ENCODE measurements at places on chromosomes 1 and 21.

- DNase-seq = no peak
These were observed 160.9 kb downstream of the GPATCH2 start for GRCh38 chr1:217469983-217470382.

DNA sequence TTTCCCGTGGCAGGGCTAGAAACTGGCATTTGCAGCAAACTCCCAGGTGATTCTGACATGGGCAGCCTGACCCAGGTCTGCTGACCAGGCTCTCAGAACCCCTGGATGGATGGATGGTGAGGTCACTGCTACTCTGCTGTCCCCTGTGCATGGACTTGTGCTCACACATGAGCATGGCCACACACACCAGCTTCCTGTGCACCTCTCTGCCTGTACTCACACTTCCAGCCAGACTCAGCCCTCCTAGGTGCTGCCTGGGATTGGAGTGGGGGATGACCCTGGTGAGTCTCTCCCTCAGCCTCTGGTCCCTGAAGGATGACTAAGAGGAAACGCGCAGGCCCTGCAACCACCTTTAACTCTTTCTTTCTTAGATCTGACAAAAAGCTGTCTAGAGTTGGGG, 361.1 kb downstream of the HHAT start:
- DNase-seq = no peak

- no peak for DNase-seq
These were observed 23.3 kb downstream of the FTCD start for GRCh38 chr21:46131838-46132651.

GRCh38 chr1:222861062-222861461, 46.2 kb downstream of the DISP1 start:
- no peak for DNase-seq

DNA sequence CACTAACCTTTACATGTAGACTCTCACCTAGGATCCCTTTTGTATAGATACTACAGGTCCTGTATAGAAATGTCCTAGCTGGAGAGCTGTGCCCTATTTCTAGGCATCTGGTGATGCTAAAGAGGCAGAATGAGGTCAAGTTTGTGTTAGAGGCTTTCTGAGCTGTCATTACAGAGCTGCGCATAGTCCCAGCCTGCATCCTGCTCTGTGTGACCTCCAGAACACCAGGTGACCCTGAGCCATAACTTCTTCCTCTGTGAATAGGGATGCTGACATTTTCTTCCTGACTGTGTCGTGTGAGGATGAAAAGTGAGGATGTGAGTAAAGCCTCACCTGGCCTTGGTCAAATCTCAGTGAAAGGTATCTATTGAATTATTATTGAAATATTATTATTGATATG, 66.3 kb downstream of the GLUL start:
- no peak for DNase-seq

DNA sequence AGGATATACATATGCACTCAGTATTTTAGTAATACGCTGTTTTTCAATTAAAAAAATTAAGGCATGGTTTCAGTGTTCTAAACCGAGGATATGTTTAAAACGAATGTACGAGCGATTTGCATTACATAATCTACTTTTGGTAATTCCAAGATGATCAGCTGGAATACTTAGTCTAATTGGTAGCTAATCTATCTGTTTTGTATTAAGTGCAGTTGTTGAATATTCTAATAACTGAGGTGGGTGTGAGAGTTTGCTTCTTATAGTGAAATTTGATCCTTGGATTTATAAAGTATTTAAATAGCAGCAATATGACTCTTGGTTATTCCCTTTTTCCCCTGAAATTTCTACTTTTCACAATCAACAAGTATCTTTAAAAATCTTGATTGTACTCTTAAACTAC, 1.3 kb downstream of the RNF2 start:
- DNase-seq = no peak

GRCh38 chr1:162224267-162224666, 152.4 kb downstream of the SPATA46 start:
- DNase-seq = no peak

- DNase-seq = no peak
These were observed 261.7 kb downstream of the NPHP4 start for GRCh38 chr1:5730272-5731109.

GRCh38 chr1:78279051-78279450, 211.7 kb upstream of the PTGFR start:
- no peak for DNase-seq

- no peak for DNase-seq
These were observed 49.9 kb upstream of the ITPKB start for GRCh38 chr1:226788965-226789364.

GRCh38 chr1:103582464-103582863, 11.1 kb downstream of the AMY2B start:
- no peak for DNase-seq

DNA sequence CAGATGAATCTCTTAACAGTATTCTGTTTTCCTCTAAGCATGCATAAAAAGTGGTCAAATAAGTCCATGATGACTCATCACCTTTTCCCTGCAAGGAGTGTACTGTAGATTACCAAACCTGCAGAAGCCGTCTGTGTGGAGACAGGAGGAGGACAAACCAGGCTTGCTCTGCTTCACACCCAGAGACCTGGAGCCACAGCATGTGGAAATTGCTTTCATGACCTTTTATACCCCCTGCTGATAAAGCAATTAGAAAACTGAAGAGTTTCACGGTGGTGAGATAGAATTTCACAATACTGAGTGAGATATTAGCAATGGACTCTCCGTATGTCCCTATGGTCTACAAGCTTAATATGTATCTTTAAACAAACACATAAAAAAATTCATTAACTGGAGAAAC, 9.4 kb downstream of the CORT start:
- no peak for DNase-seq

- no peak for DNase-seq
These were observed 10.1 kb upstream of the PLA2G5 start for GRCh38 chr1:20059847-20060246.

DNA sequence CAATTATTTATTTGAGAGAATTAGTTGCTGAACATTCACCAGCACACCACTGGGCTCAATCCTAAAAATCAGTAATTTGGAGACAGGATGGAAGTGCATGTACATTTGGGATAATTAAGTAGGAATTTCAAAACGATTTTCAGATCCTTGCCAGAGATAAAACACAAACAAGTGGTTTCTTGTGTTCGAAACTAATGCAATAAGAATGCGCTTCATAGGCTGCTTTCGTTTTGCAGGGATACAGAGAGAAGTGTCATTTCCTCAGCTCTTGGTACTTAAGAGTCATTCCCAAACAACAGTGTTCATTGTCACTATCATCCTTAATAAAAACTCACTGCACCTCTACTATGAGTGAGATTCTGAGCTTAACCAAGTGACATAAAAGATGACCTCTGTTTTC, 20.6 kb upstream of the USP24 start:
- no peak for DNase-seq

- DNase-seq = no peak
These were observed 8.8 kb upstream of the AHDC1 start for GRCh38 chr1:27612718-27613117.

DNA sequence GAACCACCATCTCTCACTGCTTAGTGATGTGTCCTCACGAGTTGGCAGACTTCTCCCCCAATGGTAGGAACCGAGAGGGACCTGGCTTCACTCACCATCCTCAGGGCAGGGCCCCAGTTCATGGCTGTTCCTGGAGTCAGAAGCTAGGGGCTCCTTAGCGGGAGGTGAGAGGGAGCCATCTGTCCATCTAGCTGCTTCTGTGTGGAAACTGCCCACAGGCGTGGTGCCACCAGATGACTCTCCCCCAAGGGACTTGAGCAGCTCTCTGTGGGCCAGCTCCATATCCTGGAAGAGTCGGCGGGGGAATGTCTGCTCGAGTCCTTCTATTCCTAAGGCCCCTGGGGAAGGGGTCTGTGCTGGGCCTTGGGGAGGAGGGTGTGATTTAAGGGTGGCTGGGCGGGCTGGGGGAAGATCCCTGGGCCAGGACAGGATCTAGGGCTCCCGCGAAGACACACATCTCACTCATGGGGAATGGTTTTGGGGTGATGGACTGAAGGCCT, 16.3 kb downstream of the LRRC71 start:
- no peak for DNase-seq

GRCh38 chr1:64575881-64576676, 106.2 kb downstream of the CACHD1 start:
- DNase-seq = no peak

- DNase-seq = no peak
These were observed 6.6 kb downstream of the CLEC20A start for GRCh38 chr1:178490136-178490535.

- no peak for DNase-seq
These were observed 13.5 kb upstream of the TNFRSF8 start for GRCh38 chr1:12049616-12050015.

DNA sequence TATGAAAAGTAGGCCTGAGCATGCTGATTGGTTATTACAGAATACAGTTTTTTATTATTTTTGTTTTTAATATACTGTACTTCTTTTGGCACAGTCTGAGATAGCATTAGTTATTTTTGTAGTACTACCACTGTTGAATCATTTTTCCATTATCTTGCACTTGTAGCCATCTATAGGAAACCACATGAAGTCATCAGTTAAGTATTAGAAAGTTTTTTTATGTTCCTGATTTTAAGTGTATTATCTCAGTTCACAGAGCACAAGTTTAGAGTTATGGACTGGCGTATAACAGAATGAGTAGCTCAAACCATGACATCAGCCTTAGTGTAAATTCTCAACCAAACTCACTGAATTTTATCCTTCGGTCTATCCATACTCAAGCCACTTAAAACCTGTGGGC, 22.8 kb downstream of the DHX9 start:
- no peak for DNase-seq

DNA sequence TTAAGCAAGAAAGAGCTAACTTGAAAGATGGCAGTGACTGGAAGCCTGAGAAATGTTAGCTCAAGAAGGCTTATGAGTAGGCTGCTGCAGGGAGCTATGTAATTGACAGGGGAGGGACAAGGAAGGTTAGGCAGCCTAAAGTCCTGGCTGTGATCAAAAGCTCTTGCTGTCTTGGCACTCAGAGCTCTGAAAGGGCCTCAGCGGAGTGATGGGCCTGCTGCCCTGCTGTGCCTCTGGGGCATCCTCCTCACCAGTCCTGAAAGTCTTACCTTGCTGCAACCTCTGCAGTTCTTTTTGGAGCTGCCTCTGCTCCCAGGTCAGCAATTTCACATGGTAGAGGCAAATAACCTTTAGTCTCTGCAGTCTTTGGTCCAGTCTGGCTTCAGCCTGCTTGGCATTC, 1.8 kb downstream of the CCDC190 start:
- DNase-seq = no peak

DNA sequence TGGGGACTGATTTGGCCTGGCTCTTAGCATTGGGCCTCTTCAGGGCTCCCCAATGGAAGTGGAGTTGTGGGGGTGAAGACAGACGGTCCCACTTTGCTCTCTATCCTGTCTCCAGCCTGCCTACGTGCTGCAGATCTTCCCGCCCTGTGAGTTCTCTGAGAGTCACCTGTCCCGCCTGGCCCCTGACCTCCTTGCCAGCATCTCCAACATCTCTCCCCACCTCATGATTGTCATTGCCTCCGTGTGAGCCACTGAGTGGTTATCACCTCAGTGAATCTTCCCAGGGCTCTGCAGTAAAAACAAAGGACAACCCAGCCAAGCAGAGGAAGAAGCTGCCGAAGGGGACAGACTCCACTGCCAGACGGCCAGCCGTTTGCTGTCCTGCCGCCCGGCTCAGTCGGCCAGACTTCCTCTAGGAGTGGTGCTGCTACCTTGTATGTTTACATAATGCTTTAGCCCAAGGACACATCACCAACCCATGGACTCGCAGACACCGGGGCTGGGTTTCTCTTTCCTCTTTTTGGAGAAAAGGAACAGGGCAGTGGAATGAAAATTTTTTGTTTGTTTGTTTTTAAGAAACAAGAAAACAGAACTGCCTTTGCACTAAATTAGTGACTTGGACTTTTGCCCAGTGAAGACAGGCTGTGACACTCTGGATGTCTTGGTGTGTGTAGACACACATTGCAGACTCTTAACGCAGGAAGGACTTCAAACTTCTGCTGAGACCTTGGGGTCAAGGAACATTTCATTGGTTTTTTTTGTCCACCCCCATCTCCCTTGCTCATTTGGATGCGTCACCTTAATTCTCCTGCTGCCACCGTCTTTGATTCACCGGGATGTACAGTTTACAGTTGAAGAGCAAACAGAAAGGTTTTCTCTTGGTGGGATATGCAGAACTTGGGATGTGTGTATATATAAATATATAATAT, 36.5 kb downstream of the ZBTB17 start:
- no peak for DNase-seq

- DNase-seq = no peak
These were observed 16.4 kb downstream of the LDLRAD1 start for GRCh38 chr1:54001591-54001990.

- DNase-seq = no peak
These were observed 10.9 kb upstream of the EDN2 start for GRCh38 chr1:41495210-41495948.

GRCh38 chr1:31791131-31791858, 24.5 kb downstream of the SPOCD1 start:
- DNase-seq = no peak

- DNase-seq = no peak
These were observed 6.0 kb downstream of the IFNAR1 start for GRCh38 chr21:33330726-33331125.

- DNase-seq = no peak
These were observed 60.3 kb upstream of the GREM2 start for GRCh38 chr1:240672132-240672811.

DNA sequence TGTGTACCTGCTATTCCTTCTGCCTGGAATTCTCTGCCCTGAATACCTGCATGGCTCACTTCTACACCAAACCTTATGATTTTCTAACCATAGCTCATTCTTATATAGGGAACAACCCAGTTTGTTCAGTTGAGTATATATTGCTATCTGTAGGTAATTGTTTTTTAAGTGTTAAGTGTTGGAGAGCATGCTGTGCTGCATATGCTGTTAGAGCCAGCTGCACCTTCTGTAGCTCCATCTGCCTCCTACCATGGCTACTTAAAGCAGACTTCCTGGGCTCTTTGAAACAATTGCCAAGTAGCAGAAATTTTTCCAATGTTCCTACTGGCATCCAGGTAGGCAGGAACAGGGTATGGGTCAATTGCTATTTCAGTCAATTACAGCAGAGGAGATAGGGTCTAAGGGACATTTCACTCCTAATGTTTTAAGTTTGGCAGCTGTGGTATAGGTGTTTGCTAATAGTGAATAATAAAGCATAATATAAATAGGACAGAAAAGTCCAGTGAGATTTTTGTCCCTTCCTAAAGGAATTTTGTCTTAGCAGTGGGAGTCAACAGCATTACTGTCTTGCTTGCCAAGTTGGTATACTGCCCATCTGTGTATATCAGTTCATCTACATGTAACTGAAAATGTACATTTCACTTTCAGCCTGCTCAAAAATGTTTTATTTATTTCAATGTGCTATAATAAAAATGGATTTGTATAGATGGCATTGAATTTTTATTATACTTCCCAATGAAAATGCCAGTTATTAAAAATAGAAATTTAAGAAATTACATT, 34.0 kb upstream of the C1orf115 start:
- no peak for DNase-seq

GRCh38 chr1:63662841-63663240, 69.6 kb downstream of the PGM1 start:
- DNase-seq = no peak

DNA sequence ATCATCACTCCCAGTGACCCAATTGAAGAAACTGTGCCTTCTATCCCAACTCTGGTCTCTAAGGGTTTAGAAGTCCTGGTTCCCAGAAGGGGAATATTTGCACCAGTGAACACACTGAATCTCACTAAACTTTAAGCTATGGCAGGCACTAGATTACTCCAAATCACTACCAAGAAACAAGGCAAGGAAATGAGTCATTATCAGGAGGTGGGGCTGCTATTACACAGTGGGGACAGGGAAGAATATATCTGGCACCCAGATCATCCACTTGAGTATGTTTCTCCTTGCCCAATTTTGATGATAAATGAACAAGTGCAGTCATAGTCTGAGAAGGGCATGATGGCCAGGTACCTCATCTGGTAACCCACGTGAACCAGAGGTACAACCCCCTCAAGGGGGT, 7.0 kb downstream of the MRPL9 start:
- DNase-seq = no peak

Data from central memory CD4-positive, alpha-beta T cell (primary cell).